GM18507 (cell line): ENCODE measurements at places on chromosomes 4 and X.
A peak's percentile ranks its signal among the peaks of the same experiment; 100 is the strongest.

GRCh38 chrX:115697806-115698205, 136.8 kb downstream of the PLS3 start:
- no peak for DNase-seq

- DNase-seq = no peak
Measured at GRCh38 chr4:7596918-7597606, 162.3 kb upstream of the PSAPL1 start.

DNA sequence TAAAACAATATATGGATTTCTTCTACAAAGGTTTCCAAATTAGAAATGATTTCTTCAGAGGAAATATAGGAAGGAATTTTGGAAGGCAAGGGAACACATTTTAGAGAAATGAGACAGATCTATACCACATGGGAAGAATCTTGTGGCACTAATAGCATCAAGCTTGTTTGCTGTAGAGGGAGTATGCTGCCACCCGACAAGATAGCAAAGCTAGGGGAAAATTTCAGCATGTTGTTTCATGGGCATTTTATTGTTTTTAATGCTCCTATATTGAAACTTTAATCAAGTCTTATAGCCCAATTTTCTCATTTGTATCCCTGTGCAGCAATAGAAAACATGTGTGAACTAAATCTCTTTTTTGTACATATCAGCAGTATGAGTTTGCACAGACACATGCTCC, 551.7 kb upstream of the INTU start:
- DNase-seq = no peak

DNA sequence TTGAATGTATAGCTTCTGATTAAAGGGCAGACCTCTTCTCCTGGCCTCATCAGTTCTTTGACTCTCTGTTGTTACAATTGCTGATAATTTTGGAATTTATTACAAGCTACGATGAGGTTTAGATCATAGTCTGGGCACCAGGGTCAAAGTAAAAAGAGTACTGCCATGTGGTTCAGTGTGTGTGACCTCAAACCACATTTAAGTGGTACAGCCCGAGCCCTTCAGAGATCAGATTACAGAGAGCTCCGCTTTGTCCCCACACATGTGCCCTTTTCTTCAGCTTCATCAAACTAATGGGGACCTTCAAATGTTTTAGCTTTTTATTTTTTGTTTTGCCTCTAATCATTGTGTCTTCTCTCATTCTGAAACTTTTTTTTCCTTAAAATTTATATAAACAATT, 37.1 kb downstream of the SPANXN2 start:
- no peak for DNase-seq

GRCh38 chr4:54976682-54977081, 148.7 kb downstream of the KDR start:
- DNase-seq = no peak

GRCh38 chr4:52051615-52052474, 741 bp downstream of the SPATA18 start:
- DNase-seq = no peak

DNA sequence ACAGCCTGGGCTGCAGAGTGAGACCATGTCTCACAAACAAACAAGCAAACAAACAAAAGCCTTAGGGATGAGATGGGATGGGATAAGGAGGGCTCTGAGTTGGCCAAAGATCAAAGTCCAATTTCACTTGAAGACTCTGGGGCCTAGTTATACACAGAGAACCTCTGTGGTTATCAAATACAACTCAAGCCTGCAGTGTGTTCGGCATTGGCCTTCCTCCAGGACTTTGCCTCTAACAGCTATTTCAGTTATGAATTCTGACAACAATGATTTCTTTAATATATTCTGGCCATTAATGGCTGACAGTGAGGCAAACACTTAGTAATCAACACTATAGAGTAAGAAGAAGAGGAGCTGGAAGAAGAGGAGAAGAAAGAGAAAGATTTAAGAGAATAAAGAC, 171.1 kb downstream of the PDGFRA start:
- no peak for DNase-seq

DNA sequence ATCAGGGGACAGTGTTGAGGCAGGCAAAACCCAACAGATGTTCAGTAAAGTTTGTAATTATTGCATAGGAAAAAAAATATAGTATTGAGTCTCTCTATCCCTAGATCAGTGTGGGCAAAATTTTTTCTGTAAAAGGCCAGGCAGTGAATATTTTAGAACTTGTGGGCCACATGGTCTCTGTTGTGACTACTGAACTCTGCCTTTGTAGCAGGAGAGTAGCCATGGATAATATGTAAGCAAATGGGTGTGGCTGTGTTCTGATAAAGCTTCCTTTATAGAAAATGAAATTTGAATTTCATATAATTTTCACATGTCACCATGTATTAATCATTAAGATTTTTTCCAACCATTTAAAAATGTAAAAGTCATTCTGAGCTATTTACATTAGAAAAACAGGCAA, 193.1 kb downstream of the MID1 start:
- no peak for DNase-seq

DNA sequence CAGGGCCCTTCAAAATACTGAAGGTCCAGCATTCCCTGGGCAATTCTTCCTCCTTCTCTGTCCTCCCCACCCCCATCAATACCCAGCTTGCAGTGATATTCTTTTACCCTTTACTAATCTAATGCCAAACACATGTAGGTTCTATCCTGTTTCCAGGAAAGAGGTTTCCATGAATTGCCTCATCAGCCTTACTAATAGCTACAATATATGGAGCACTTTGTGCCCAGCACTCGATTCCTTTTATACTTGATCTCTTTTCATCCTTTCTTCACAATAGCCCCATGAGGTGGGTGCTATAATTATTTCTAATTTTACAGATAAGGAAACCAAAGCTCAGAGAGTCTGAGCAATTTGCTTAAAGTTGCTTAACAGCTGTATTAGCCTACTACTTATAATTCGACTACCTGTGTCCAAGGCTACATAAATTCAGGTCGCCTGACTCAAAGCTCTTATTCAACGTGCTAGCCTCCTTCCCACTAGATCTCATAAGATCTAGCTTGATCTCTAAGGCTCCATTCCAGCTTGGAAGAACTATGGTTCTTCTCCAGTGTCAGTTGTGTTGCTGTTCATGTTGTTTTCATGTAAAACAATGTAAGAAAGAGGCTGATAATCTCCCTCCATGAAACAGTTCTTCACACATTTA, 229.6 kb upstream of the PGRMC2 start:
- DNase-seq = no peak

GRCh38 chr4:134906404-134907023, 704.9 kb upstream of the PABPC4L start:
- DNase-seq = no peak

DNA sequence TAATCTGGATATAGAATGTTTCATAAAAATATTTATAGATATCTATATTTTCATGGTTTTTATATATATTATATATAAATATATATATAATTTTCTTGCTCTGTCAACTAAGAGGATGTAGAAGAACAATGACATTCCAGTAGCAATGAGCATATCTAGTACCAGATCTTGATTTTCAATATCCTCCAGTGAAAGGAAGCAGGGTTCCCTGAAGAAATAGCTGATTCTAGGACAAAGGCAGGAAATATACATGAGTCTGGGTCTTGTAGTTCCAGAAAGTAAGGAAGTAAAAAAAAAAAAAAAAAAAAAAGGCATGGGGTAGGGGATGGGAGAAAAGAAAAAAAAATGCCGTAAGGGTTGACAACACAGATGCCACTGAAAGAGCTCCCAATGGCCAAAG, 241.4 kb downstream of the RASL11B start:
- no peak for DNase-seq

DNA sequence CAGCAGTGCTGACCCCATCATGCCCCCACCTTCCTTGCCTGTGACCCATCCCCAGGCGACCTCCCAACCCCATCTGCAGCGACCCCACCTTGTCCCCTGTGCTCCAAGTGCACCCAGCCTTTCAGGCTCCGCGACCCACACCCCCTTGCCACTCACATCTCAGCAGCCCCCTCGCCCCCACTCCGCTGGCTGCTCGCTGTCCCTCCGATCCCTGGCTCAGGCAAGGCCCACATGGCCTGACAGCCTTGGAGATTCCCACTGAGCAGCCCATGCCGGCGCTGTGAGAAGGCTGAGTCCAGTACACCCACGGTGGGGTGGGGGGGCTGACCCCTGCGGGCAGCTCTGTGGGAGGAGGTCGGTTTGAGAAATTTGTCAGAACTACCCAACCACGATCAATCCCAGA, 9.1 kb downstream of the ZFYVE28 start:
- no peak for DNase-seq

GRCh38 chrX:5142644-5143043, 1086.0 kb downstream of the NLGN4X start:
- no peak for DNase-seq

- DNase-seq = peak; percentile 12
Measured at GRCh38 chr4:39568805-39569204, 41.6 kb upstream of the UGDH start.

DNA sequence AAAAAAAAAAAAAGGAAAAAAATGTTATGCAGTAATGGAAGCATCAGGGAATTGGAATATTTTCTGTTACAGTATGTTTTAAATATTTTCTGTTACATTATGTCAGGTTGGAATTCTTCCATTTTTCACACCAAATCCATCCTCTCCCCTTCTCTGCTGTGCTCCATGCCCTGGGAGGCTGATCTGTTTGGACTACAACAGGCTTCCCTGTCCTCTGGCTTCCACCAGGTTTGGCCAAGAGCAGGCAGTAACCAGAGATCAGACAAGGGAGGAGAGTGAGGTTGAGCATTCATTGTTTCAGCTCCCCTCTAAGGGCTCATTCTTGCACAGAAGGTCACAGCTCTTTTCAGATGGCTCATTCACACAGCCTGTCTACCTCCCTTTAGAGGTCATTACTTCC, 11.7 kb upstream of the TMEM184C start:
- no peak for DNase-seq

- no peak for DNase-seq
Measured at GRCh38 chrX:111375747-111376146, 36.2 kb downstream of the DCX start.

DNA sequence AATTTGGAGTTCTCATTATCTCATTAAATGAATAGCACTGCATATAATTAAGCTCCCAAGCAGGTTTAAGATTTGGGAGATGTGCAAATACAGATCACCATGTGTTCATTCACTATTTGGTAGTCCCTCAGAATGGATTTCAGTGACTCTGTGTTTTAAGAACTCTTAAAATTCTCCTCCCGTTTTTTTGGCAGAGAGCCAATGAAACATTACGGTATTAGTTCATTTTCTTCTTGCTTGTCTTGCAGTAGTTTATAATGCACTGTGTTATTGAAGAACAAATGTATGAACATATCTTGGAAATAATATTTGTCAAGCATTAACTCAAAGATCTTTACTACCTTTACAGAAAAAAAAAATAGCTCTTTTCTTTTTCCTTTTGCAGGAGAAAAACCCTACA, 32.7 kb downstream of the KLF3 start:
- DNase-seq = no peak

GRCh38 chrX:11585174-11585573, 80.5 kb downstream of the ARHGAP6 start:
- no peak for DNase-seq

- DNase-seq = no peak
Measured at GRCh38 chrX:105845631-105846030, 23.3 kb downstream of the NRK start.

- DNase-seq = no peak
Measured at GRCh38 chr4:153082322-153083301, 121.6 kb upstream of the TRIM2 start.

DNA sequence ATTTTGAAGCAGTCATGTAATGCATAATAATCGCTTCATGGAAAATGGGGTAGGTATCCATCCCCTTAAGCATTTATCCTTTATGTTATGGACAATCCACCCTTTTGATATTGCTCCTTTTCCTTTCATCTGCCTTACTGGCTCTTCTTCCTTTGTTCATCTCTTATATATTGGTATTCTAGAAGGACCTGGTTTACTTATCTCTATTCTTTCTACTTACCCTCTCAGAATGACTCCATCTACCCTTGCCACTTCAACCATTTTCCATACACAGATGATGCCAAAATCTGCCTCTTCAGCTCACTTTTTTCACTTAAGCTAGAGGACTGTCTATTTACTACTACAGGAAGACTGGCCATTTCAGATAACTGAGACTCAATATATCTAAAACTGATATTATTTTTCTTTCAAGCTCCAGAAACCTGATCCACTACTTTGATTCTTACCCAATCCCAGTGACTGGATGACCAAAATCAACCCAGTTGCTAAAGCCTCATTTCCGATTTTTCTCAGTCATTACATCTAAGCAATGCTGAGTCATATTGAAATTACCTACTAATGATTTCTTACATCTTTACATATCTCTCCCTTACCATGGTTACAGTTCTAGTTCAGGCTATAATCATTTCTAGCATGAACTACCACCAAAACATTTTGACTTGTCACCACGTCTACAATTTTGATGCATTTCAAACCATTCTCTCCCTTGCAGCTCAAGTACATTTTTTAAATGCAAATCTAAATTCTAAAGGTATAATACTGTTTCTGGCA, 93.7 kb downstream of the FAAH2 start:
- no peak for DNase-seq

DNA sequence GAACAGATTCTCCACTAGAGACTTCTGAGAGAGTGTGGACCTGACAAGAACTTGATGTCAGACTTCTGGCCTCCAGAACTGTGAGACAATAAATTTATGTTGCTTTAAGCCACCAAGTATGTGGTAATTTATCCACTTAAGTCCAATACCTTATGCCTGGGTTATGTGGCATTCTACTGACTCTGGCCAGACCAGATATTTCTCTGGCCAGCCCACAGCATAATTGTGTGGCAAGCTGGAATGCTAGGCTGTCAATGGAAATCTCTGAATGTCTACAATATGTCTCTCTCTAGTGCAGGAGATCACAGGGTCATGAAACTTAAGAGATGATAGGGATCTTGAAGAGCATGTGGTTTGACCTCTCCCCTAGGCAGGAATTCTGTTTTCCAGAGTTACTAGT, 251.0 kb downstream of the ZNF674 start:
- no peak for DNase-seq

DNA sequence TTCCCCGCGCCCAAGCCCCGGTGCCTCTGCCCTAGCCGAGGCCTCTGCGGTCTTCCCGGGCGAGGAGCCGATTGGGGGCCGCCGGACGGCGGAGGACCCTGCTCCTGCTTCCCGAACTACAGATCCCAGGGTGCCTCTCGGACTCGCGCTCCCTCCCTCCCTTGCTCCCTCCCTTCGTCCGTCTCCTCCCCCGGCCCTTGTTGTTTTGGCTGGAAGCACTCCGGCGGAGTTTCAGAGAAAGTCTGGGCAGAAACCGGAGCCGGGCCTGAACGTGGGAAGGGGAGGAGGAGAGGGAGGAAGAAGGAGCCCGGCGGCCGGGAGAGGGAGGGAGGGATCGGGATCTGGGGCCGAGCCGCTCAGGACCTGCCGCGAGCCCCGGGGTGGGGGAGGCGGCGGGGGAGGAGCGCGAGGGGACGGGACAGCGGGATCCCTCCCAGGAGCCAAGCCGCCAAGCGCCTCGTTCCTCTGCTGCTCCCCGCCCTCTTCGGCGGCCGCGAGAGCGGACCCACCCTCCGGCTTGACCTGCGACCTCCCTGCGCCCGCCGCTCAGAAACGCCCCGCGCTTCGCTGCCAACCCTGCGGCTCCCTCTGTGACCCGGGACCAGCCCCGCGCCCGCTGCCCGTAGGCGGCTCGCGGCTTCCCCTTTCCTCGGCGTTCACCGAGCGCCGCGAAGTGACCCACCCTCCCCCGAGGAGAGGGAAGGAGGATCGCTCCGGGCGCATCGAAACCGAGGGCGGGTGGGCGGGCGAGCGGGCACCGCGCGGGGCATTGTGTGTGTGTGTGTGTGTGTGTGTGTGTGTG, 496 bp upstream of the GAB1 start:
- peak; percentile 33 for DNase-seq
